Adrenal gland (tissue), 19 donors: ENCODE measurements at places on chromosomes 5 and 9. TPM values are rescaled to one million over a fixed set of nuclear protein-coding genes. Genes with fewer than 3 reads are reported as not detected.

The C5orf52 gene
- not detected for total RNA-seq

The DIMT1 gene
- total RNA-seq = 24.8 TPM

The NR2F1 gene
- 128 TPM for total RNA-seq

The EMB gene
- 33.5 TPM for total RNA-seq

The WWC1 gene
- 0.10 TPM for total RNA-seq

The TICAM2 gene
- total RNA-seq = 1.8 TPM

The LURAP1L gene
- 5.3 TPM for total RNA-seq

The TSSK1B gene
- total RNA-seq = not detected

The TLX3 gene
- not detected for total RNA-seq

The SHISAL2B gene
- total RNA-seq = not detected

The GNA14 gene
- 5.6 TPM for total RNA-seq

The GRPEL2 gene
- 16.3 TPM for total RNA-seq

The PTGES gene
- total RNA-seq = 0.67 TPM

The CARTPT gene
- total RNA-seq = not detected

The NEK6 gene
- 26.6 TPM for total RNA-seq

The EFNA5 gene
- total RNA-seq = 2.0 TPM

The BTNL8 gene
- not detected for total RNA-seq

The CDKN2AIPNL gene
- total RNA-seq = 27.9 TPM

The IGFBPL1 gene
- total RNA-seq = not detected

The NKD2 gene
- 25.5 TPM for total RNA-seq

The RAB14 gene
- 29.1 TPM for total RNA-seq

The FGF1 gene
- 0.50 TPM for total RNA-seq

The ANXA1 gene
- 103 TPM for total RNA-seq

The FBXW2 gene
- total RNA-seq = 50.1 TPM

The CCL27 gene
- not detected for total RNA-seq

The GLRA1 gene
- 0.53 TPM for total RNA-seq

The CD180 gene
- 3.6 TPM for total RNA-seq

The PCDHGA2 gene
- 0.91 TPM for total RNA-seq

The PCDHGB1 gene
- total RNA-seq = 2.8 TPM

The COL5A1 gene
- 28.8 TPM for total RNA-seq

The PCDHB12 gene
- 1.4 TPM for total RNA-seq
